ENCODE measurements at places on chromosomes 1 and 21.

DNA sequence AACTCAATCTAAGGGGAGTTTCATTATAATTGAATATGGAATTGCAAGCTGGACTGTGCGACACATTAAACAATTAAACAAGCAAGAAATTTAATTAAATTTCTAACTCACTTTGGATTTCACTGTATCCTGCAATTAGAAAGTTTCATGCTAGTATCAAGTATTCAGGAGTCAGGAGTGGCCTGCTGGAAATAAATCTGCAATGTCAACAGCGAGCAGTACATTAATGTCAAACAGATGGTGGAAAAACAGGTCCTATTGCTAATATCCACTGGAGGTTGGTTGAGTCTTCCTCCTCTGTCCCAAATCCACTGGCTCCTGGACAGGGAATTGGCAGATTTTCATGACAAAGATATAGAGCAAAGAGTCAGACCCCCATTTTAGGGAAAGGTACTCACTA, 237.1 kb downstream of the VAV3 start:
- DNase-seq: no peak

GRCh38 chr1:153168686-153169085, 18.0 kb upstream of the SPRR2G start:
- no peak for DNase-seq

DNA sequence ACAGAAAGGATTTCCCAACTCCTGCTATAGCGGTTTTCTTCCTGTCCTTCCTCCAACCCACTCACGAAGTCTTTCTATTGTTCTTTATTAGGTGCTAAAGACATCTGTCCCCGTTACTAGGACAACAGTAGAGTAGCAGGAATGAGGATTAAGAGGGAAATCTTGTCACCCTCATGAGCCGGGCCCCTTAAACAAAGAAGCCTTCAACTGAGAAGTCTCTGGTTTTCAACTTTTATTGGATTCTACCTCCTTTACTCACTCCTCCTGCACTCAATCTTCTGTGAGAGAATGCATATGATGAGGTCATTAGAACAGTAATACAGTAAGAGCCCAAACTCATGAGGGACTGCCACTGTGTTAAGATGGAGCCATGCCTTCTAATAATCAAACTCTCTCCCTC, 206.3 kb downstream of the OMA1 start:
- DNase-seq: no peak

GRCh38 chr1:55061000-55061705, 21.8 kb downstream of the PCSK9 start:
- DNase-seq: no peak

- peak; percentile 75 for DNase-seq
Observed at GRCh38 chr1:244918421-244919319, 54.3 kb upstream of the HNRNPU start.

- no peak for DNase-seq
Observed at GRCh38 chr1:6082430-6082971, 36.8 kb downstream of the KCNAB2 start.

DNA sequence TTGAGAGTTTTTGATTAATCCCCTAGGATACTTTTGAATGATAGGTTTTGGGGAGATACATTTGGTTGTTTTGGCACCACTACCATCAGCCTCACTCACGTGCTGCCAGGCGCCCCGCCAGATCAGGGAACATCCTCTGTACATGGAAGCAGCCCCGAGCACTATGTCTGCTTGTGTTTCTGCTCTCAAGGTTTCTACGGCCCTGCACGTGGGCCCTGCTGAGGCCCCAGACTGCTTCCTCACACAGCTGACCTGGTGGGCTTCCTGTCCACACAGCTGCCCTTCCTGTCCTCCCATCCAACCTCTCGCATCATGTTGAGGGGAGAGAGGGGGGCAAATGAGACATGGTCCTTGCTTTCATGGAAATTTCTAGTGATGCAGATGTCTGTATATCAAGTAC, 20.0 kb downstream of the ADARB1 start:
- DNase-seq: no peak

GRCh38 chr1:188817814-188818213, 1659.8 kb downstream of the BRINP3 start:
- no peak for DNase-seq

DNA sequence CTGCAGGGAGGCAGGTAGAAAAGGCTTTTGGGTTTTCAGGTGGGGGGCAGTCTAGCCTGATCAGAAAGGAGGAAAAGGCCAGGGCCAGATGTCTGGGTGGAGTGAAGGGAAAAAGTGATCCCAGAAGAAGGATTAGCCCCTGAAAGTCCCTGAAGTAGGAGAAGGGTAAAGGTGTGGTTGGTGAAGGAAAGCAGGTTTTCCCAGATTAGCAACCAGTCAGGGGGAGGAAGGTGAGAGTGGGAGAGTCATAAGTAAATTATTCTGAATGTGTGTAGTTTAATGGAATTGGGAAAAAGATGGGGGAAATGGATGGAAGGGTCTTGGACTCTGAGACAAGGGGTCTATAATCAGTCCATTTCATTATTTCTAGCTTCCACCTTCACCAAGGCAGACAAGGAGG, 647 bp upstream of the SPRR1A start:
- no peak for DNase-seq

DNA sequence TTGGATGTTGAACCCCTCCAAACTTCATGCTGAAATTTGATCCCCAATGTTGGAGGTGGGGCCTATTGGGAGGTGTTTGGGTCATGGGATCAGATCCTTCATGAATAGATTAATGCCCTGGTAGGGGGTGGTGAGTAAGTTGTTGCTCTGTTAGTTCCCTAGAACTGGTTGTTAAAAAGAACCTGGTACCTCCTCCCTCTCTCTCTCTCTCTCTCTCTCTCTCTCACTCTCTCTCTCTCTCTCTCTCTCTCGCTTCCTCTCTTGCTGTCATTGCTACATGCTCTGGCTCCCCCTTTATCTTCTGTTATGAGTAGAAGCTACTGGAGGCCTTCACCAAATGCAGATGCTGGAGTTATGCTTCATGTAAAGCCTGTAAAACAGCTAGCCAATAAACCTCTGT, 498.2 kb upstream of the NR5A2 start:
- DNase-seq: no peak

DNA sequence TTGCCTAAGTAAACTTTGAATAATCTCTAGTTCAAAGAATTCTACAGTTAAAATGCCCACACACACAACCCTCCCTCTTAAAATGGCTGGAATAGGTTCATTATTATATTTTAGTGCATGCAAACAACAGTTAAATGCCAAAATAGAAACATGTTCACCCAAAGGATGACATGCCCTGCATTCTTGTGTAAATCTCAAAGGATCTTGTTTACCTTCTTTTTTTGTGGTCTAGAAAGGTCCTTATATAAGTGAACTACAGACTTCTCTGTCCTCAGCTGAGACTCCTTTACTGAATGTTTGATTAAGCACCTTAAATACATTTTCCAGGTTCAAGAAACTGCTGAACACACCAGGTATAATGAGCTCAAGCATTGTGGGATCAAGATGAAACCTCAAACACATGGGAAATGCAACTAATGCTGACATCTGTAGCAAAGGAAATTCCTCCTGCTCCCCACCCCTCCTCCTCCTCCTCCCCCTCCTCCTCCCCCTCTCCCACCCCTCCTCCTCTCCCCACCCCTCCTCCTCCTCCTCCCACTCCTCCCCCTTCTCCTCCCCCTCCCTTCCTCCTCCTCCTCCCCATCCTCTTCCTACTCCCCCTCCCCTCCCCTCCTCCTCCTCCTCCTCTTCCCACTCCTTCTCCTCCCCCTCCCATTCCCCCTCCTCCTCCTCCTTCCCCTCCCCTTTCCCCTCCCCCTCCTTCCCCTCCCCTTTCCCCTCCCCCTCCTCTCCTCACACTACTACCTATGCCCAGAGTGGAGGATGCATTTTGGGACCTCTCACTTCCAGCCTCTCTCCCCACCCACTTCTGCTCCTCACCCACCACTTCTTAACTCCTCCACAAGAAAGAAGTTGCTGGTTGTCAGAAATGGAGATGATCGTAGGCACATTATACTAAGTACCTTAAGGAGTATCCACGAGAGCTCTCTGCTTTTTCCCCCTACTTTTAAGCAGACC, 233.9 kb downstream of the MRPL39 start:
- no peak for DNase-seq

- DNase-seq: no peak
Observed at GRCh38 chr1:52345252-52345651, 20.8 kb downstream of the CC2D1B start.

- no peak for DNase-seq
Observed at GRCh38 chr1:222275001-222275728, 272.7 kb downstream of the HHIPL2 start.

DNA sequence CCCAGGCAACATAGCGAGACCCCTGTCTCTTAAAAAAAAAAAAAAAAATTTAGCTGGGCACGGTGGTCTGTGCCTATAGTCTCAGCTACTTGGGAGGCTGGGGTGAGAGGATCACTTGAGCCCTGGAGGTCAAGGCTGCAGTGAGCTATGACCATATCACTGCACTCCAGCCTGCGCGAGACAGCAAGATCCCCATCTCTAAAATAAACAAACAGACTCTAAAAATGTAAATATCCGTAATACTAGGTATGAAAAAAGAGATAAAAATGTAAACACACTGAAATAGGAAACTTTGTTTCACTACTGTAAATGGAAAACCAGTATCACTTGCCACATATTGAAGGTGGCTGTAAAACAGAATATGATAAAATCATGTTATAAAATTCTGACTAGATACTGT, 17.2 kb downstream of the ADAR start:
- no peak for DNase-seq

All from activated CD4-positive, alpha-beta T cell treated with anti-CD3 and anti-CD28 coated beads, Interleukin-2, amount 50 U/mL, for 4 hours (primary cell).